ENCODE measurements at places on chromosomes 2 and 18.

- no peak for DNase-seq
Observed at GRCh38 chr2:157059036-157059435, 198.5 kb upstream of the GALNT5 start.

GRCh38 chr2:133240491-133241223 lies 327.6 kb downstream of the NCKAP5 start:
- DNase-seq, result no peak

- no peak for DNase-seq
Observed at GRCh38 chr18:35464831-35465279, 32.9 kb downstream of the INO80C start.

DNA sequence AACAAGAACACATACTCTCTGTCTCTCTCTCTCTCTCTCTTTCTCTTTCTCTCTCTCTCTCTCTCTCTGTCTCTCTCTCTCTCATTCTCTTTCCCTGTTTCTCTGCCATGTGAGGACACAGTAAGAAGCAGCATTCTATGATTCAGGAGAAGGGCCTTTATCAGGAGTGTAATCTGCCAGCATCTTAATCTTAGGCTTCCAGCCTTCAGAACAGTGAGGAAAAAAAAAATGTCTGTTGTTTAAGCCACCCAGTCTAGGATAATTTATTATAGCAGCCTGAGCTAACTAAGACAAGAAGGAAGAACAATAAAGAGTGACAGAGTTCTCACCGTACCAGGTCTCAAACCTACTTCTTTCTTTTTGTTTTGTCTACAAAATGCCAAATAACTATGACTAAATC lies 399.4 kb downstream of the SOCS6 start:
- DNase-seq, result no peak

DNA sequence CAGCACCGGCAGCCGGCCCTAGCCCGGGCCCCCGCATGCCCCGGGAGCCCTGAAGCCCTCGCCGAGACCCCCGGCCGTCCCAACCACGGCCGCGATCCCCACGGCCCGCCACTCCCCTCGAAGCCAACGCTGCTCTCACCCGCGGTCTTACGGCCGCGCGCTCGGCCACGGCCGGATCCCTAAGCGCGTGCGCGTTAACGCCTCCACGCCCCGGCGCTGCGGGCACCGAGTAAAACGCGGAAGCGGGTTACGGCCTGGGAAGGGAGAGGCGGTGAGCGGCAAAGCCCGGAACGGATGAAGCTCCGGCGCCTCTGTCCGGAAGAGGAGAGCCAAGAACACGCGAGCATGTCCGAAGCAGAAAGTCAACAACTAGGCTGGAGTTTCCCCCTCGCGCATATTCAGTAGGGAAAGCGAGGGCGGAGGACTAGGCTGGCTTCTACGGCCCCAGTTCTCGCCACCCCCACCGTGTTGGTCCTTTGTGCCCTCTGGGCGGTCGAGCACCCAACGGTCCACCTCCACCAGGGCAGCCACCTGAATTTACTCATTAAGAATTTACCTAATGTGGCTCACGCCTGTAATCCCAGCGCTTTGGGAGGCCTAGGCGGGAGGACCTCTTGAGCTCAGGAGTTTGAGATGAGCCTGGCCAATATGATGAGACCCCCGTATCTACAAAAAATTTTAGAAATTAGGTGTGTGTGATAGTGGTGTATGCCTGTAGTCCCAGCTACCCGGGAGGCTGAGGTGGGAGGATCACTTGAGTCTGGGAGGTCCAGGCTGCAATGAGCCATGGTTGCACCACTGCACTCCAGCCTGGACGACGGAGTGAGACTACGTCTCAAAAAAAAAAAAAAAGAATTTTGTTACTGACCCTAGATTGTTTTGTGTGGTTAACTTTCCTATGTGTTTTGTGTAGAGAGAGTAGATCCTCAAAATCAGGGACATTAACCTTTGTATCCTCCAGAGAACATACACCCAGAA lies at the start of gene KANSL3:
TSS of gene KANSL3 (minus strand) at position 169 of the 978 bp plus-strand sequence. CDS start 1,177 bp downstream, outside the sequence.
- DNase-seq, result peak; percentile 83

GRCh38 chr2:37230581-37230980 lies 815 bp downstream of the CEBPZ start:
- DNase-seq, result no peak

GRCh38 chr2:119929537-119929936 lies 83.3 kb upstream of the EPB41L5 start:
- no peak for DNase-seq

DNA sequence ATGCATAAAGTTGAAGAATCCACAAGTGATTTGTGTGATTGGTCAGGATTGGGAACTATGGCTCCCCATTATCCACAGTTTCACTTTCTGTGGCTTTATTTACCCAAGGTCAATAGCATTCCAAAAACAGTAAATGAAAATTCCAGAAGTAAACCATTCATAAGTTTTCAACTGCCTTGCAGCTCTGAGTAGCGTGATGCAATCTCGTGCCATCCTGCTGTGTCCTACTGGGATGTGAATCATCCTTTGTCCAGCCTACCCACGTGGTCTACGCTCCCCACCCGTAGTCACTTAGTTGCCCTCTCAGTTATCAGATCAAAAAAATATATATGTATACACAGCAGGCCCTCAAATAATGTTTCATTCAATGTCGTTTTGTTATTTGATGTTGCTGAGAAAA lies 89.0 kb upstream of the DLGAP1 start:
- no peak for DNase-seq

DNA sequence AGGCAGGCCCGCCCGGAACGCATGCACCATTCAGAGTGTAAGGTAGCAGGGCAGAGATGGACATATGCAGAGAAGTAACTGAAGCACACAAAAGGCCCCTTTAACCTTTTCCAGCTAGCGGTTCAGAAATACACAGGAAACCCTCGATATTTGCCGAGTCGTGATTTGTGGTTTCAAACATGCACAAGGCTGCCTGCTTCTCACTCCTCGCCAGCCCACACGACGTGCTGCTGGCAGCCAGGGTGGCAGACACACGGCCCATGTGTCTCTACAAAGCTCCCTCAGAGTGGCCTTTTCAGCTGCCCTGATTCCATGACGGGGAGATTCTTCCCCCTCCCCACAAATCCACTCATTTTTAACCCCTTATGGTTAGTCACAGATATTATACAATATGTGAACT lies 23.6 kb downstream of the ZBTB7C start:
- no peak for DNase-seq

- no peak for DNase-seq
Observed at GRCh38 chr18:11871501-11871900, 20.3 kb downstream of the CHMP1B start.

DNA sequence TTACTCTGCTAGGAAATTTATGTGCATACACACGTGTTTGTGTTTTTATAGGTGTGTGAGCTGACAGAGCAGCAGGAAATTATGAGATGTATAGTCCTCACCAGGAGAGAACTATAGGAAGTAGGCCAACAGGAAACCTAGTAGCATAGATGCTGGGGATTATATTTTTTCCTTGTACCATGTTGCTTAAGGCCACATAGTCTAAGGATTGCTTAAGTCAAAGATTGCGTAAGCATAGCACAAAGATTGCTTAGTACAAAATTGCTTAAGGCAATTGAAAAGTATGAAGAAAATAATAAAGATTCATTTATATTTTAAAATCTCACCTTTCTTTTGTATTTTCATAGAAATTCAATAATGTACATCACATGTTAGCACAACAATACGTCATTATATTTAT lies 18.7 kb upstream of the CCDC102B start:
- no peak for DNase-seq

DNA sequence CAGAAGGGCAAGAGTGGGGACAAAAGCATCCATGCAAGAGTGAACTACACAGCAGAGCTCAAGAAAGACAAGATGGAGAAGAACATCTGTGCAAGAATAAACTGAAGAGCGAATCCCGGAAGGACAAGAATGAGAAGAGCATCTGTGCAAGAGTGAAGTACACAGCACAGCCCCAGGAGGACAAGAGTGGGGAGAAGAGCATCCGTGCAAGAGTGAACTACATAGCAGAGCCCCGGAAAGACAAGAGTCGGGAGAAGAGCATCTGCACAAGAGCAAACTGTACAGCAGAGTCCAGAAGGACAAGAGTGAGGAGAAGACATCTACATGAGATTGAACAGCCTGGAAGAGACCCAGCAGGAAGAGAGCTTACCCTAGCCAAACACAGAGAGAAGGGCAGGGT lies 284.6 kb downstream of the PIEZO2 start:
- DNase-seq, result no peak

- no peak for DNase-seq
Observed at GRCh38 chr2:182763311-182763912, 47.4 kb downstream of the DNAJC10 start.

DNA sequence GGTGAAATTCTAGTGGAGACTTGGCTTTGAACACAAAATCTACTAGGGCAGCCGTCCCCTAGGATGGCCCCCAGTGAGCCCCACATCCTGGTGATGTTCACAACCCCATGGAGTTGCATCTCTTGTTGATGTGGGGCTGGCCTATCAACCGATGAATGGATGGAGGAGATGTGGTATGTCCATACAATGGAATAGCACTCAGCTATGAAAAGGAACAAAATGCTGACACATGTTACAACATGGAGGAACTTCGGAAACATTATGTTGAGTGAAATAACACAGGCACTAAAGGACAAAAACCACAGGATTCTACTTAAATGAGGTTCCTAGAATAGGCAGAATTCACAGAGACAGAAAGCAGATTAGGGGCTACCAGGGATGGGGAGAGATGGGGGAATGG lies 80.1 kb upstream of the ASAP2 start:
- DNase-seq, result no peak

DNA sequence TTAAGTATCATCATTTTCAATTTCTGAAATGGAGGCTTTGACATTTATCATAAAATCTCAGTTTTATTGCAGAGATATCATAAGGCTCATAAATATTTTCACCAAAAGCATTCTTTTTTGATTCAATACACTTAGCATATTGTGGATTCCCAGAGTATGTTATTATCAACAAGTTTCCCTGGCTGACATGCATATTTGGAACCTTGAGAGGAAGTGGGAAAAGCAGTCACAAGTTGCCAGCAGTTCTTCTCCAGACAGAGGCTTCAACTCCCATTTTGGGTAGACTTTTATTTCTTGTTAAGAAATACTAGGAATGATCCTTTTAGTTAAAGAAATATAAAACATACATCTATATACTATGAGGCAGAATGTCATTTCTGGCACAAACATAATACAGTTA lies 236.5 kb downstream of the ASXL3 start:
- no peak for DNase-seq

GRCh38 chr2:105102963-105103421 lies 65.1 kb downstream of the MRPS9 start:
- DNase-seq, result no peak

DNA sequence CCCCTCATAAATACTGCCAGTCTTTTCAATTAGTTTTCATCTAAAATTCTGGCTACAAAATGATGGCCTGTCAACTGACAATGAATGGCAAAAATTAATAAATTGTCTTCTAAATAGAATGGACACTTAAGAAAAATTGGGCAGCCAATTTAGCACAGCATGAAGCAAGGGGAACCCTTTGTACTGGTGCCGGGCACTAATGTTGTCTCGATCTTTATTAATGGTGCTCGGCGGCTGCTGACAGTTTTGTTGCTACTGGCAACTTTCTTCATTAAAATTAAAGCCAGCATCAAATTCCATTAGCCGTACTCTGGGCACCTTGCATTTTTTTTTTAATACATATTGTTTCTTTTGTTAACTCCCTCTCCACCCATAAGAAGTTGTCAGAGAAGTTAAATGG lies 309.3 kb downstream of the GBX2 start:
- DNase-seq, result no peak
